ENCODE measurements at places on chromosomes 13 and 19.

DNA sequence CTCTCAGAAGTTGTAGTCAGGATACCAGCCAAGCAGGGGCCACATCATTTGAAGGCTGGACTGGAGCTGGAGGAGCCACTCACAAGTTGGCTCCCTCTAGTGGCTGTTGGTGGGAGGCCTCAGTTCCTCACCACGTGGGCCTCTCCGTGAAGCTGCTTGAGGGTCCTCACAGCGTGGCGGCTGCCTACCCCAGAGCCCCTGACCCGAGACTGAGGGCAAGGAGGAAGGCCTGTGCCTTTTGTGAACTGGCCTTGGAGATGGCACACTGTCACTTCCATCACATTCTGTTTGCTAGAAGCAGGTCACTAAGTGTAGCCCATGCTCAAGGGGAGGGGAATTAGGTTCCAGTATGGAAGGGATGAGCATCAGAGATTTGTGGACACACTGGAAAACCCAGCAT, 14.6 kb downstream of the GNA11 start:
- DNase-seq: peak; percentile 51

- DNase-seq: no peak
Observed at GRCh38 chr19:18496980-18497256, 25.0 kb downstream of the ELL start.

DNA sequence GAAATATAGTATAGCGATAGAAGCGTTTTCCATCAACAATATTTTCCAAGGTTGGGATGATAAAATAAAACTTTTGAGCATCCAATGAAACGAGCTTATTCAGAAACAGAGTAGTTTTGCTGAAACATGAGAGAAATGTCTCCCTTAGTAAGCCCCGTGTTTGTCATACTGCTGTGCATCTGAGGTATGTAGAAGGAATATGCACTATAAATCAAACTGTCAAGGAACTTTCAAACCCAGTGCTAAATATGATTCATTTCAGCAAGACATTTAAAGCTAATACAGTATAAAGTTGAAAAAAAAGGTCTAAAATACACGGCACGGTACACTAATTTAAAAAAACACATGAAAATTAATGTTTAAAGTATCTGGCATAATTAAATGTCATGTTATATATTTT, 546.2 kb downstream of the SLITRK5 start:
- DNase-seq: no peak

- DNase-seq: no peak
Observed at GRCh38 chr19:38685666-38686529, 38.4 kb downstream of the ACTN4 start.

DNA sequence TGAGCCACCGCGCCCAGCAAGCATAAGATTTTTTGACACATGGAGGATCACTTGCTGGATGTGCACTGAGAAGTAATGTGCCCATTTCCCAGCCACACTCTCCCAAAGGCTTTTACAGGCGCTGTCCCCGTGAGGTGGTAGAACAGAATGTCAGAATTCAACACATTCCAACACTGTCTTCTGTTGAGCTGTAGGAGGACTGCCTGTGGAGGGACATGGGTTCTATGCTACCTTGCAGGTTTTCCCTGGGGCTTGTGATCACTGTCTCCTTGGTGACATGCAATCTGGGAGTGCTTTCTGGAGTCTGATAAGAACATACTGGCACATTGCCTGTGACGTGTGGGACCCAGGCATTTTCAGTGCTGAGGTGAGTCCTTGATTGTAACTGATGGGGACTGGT, 38.5 kb downstream of the DPRX start:
- DNase-seq: no peak

DNA sequence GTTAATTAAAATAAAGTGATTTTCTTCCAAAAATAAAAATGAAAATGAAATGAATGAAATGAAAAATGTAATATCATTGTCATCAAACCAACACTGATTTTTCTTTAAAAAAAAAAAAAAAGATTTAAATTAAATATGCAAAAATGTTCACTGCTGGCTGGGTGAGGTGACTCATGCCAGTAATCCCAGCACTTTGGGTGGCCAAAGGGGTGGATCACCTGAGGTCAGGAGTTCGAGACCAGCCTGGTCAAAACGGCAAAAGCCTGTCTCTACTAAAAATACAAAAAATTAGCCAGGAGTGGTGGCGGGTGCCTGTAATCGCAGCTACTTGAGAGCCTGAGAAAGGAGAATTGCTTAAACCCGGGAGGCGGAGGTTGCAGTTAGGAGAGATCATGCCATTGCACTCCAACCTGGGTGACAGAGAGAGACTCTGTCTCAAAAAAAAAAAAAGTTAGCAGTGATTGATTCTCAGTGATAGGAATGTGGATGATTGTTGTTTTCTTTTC, 44.6 kb upstream of the LSM14A start:
- DNase-seq: no peak

DNA sequence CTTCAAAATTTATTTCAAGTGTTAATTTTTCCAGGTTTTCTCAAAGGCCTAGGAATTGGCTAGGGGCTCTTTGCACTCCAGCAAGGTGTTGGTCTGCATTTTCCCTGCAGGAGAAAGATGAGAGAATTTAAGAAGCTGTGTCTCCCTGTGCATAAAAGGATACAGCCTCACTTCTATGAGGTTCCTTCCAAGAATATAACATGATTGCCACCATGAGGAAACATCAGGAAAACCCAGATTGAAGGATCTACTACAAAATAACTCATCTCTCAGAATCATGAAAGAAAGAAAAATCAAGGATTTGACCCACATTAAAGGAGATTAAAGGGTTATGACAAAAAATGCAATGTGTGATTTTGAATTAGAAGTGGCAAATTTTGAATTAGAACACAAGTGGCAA, 69.9 kb downstream of the RUBCNL start:
- DNase-seq: no peak

DNA sequence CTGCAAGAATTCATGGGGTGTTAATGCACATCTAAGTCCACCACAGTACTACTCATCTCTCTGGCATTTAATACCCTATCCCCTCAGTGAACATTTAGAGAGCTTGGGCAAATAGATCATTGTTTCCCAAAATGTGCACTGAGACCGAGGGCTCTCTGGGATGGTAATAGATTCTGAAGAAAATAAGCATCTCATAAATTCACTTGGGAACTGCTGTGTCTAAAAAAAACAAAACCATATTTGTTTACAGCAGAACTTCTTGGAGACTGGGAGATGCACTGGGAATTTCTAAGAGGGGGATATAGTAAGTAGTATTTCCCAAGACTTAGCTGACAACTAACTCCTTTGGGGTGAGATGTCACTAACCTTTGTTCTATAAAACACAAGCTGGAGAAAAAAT, 58.4 kb downstream of the ENOX1 start:
- no peak for DNase-seq

DNA sequence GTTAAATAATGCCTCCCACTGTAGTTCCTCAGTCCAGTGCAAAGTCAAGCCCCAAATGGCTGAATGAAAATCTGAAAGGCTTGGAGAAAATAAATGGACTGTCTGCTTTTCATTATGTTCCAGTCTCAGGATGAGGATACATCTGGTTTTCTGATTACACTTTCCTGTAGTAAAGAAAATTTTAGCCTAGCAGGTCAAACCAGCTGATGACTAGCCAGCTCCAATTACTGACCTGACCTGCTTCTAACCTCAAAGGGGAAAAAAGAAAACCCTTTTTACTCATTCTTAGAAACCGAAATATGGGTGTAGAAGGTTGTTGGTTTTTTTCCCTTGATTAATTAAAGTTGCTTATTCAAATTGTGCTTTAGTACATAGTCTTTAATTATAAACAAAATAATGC, 418.4 kb downstream of the EFNB2 start:
- DNase-seq: no peak

GRCh38 chr13:51925865-51926527, 64.2 kb downstream of the CCDC70 start:
- no peak for DNase-seq

DNA sequence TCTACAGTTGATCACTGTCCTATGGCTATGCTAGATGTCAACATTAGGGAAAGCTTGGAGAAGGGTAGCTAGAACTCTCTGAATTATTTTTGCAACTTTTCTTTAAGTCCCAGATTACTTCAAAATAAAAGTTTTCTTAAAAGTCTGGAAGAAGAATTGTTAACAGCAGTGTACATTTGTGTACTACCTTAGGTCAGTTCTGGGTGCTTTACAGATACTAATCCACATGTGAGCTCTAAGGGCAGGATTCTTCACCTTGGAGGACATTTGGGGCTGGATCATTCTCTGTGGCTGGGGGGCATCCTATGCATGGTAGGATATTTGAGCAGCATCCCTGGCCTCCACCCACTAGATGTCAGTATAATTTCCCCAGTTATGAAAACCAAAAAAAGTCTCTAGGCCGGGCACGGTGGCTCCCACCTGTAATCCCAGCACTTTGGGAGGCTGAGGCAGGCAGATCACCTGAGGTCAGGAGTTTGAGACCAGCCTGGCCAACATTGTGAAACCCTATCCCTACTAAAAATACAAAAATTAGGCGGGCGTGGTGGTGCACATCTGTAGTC, 2.8 kb downstream of the BRME1 start:
- DNase-seq: no peak

DNA sequence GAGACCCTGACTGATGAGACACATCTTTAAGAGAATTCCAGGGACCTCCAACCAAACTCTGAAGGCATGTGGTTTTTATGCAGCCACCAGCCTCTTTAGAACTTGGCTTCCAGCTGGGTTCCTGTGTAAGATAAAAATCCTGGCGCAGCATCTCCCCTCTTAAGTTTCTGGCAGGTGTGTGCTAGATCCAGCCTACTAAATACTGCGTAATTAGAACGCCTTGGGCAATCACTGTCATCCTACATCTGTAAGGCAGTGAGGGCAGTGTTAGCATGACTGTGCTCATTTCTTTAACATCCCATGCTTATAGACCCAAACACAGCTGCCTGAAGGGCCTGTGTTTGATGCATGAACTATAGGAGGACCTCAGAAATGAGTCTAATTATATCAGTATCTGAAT, 173.5 kb upstream of the OBI1 start:
- DNase-seq: no peak

DNA sequence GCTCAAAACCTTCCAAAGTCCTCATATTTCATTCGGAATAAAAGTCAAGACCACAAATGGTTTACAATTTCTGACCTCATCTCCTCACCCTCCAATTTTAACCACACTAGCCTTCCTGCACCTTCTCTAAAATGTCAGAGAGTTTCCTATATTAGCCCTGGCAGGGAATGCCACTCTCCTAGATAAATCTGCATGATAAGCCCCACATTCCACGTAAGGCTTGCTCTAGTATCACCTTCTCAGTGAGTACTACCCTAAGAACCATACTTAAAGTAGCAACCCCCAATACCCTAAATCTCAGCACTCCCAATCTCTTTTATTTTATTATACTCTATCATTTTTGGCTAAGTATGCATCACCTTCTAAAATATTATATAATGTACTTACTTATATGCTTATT, 100.5 kb upstream of the SLITRK5 start:
- DNase-seq: no peak

- DNase-seq: no peak
Observed at GRCh38 chr13:56424246-56424645, 716.5 kb upstream of the PRR20A start.

GRCh38 chr19:3142781-3143337, 7.0 kb downstream of the GNA15 start:
- DNase-seq: no peak

- no peak for DNase-seq
Observed at GRCh38 chr13:95117092-95117491, 184.2 kb downstream of the ABCC4 start.

- no peak for DNase-seq
Observed at GRCh38 chr13:47326061-47326460, 429.2 kb upstream of the HTR2A start.

DNA sequence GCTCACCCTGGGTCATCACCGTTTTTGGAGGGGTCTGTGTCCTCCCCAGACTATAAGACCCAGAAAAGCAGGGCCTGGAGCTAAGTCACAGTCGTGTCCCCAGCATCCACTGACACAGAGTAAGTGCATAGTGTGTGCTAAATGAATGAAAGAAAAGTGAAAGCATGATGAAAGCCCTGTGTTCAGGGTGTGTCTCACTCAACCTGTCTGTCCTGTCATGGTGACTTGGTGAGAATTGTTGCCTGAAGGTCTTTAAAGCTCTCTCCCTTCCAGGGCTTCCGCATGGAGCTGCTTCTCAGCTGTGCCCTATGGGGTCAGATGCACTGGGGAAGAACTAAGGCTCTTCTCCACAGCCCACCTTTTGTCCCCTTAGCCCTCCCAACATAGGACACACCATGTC, 20.5 kb upstream of the IGFL1 start:
- DNase-seq: no peak

GRCh38 chr19:15671891-15672579, 852 bp upstream of the CYP4F12 start:
- DNase-seq: no peak

GRCh38 chr19:16044746-16045145, 31.5 kb upstream of the TPM4 start:
- DNase-seq: no peak

DNA sequence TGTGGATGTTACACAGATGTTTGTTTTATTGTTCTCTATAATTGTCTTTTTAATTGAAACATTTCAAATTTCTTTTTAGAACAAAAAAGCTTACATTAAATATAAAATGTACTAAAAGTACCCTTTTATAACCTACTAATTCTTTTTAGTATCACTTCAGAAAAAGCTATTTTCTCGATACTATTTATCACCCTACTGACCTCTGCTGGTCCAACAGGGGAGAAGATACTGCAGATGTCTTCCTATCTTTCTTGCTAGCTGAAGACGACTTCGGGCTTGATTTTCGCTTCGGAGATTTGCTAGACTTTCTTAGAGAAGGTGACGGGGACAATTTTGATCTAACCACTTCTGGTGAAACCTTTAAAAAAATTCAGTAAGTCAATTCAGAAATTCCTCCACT, 42.4 kb downstream of the ZC3H13 start:
- no peak for DNase-seq

DNA sequence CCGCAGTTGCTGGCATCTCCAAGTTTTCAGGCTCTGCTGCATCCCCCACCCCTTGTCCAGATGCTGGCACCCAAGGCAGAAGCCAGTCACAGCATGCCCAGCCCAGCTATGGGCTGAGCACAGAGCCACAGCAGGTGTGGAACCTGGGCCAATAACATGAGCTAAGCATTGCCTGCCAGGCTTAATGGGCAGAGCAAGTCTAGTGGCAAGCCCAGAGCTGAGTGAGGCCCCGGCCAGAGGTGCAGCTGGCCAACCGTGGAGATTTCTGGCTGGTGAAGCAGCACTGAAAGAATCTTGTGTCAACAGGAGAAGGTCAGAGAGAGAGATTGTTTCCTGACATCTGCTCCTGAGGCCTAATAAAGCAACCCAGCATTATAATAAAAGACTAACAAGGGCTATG, 111.0 kb downstream of the B3GLCT start:
- no peak for DNase-seq

DNA sequence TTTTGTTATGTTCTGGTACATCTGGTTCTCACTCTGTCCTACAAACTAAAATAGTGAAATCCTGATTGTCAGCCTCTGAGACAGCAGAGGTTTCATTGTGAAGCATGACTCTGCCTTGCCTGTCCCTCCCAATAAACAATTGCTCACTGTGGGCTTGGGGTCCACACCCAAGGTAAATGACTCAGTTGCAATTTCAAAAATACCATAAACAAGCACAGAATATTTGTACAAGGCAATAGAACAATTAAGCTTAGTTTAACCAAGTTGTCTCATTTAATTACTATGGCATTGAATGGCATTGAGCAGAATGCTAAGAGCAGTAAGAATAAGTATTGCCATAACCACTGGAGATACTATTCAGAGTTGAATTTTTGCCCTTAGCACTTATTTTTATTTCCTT, 353.6 kb downstream of the SPRY2 start:
- DNase-seq: no peak

- no peak for DNase-seq
Observed at GRCh38 chr13:27415116-27415515, 9.3 kb upstream of the GTF3A start.

- DNase-seq: no peak
Observed at GRCh38 chr19:18933297-18933696, 7.7 kb downstream of the HOMER3 start.
